GM23248 (cell line): ENCODE measurements at places on chromosomes 5 and 9. TPM values are rescaled to one million over a fixed set of nuclear protein-coding genes. Genes with fewer than 3 reads are reported as not detected.

Gene FOXD4L5
- total RNA-seq = not detected in 2 replicates

Gene ARHGEF28
- 8.9 and 9.6 TPM in 2 replicates for total RNA-seq

Gene PTPRD
- not detected in 2 replicates for total RNA-seq

Gene IFNA2
- total RNA-seq = not detected in 2 replicates

Gene C5orf58
- total RNA-seq = not detected in 2 replicates

Gene TAS2R1
- total RNA-seq = not detected in 2 replicates

Gene IL5
- total RNA-seq = not detected in 2 replicates

Gene ORM1
- total RNA-seq = not detected in 2 replicates

DNA sequence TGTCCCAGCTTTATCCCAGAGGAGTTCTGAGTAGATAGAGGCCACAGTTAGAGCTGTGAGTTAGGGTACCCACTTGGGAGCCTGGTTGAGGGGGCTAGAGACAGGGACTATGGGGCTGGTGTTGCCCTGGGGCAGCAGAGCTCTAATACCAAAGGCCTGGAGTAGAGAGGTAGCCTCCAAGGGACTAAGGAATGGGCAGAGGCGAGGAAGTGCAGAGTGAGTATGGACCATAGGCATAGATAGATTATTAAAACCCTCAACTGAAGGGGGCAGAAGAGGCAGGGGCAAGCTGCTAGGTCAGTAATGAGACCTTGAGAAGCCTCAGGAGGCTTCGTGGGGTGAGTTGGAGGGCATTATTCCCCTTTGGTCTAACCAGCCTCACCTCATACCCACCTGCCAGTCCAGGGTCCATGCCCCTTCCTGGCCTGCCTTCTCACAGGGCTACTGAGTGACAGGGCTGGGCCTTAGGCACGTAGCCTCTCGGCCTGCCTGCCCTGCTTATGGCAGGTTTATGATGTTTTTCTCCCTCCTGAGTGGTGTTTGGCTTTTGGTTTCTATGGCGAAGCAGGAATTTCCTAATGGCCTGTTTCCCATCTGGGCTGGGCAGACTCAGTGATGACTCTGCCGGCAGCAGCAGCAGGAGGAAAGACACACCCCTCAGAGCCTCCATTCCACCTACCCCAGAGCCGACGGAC is 8.0 kb downstream of the PDLIM4 start:
- no peaks in the 10 kb centered on the region for H3K27me3 ChIP-seq
- peak; percentile 97 for DNase-seq
- H3K4me1 ChIP-seq = peaks cover 70% of the 10 kb centered on the region
- peaks cover 22% of the 10 kb centered on the region; the same call in 1 of the 2 replicates for H3K36me3 ChIP-seq
- H3K27ac ChIP-seq = peak overlapping the region; percentile 93

GRCh38 chr9:27181381-27181780 is 72.4 kb downstream of the TEK start:
- no peaks in the 10 kb centered on the region for H3K36me3 ChIP-seq
- no peaks in the 10 kb centered on the region for H3K27me3 ChIP-seq
- no peak overlapping the region for H3K4me3 ChIP-seq
- H3K27ac ChIP-seq = no peak overlapping the region

DNA sequence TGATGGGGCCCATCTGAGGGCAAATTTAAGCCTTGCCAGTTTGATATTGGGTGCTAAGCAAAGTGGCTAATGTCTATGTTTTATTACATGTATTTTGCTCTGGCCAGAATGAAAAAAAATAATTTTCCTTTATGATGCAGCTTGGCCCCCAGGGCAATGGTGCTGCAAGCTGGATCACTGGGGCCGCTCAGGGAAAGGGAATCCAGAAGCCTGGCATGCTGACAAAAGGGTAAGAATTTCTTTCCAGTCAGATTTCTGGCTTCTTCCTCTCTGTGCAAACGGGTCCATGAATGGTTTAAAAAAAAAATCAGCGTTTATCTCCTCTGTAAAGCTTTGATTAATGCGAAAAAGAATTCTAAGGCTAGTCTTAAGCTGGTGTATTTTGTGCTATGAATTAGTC is 138.4 kb downstream of the MAPKAP1 start:
- H3K36me3 ChIP-seq = no peaks in the 10 kb centered on the region
- DNase-seq = peak; percentile 68
- no peak overlapping the region for H3K4me3 ChIP-seq
- peaks cover 13% of the 10 kb centered on the region for H3K4me1 ChIP-seq
- no peak overlapping the region for H3K27ac ChIP-seq

DNA sequence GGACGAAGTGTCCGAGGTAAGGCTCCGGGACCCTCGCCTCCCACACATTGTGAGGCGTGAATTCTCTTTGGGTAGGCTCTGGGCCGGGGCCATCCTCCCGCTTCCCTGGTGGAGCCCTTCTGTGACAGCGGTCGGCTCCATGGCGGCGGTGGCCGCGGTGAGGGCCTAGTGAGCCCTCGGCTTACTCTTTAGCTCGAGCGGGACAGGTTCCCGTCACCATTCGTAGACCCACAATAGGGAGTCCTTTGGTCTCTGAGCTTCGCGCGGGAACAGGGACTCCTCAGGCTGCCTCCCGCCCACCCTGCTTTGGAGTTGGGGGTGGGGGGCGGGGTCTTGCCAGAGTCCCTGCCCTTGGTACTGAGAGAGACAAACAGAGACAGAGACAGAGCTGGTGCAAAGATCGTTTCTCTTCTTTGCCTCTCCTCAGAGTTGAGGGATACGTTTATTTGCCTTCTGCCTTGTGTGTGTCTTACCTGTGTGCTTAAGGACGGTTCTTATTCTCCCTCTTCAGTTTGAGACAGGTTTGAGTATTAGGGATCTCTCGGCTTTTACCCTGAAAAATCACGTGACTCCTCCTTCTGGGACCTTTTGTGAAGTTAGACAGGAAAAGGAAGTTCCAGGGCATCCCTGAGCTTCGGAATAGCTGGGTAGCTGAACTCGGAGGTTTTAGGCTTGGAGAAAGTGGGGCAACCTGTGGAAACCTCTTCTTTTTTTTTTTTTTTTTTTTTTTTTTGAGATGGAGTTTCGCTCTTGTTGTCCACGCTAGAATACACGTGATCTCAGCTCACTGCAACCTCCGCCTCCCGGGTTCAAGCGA is 833 bp downstream of the ANKHD1 start:
- no peaks in the 10 kb centered on the region for H3K36me3 ChIP-seq
- peak overlapping the region; percentile 95 for H3K4me3 ChIP-seq
- peak; percentile 71 for DNase-seq
- 0 out of 2 replicates have a peak, but pooled peaks cover 7% of the 10 kb centered on the region for H3K4me1 ChIP-seq
- peak overlapping the region; percentile 77 for H3K27ac ChIP-seq
- no peaks in the 10 kb centered on the region for H3K27me3 ChIP-seq

DNA sequence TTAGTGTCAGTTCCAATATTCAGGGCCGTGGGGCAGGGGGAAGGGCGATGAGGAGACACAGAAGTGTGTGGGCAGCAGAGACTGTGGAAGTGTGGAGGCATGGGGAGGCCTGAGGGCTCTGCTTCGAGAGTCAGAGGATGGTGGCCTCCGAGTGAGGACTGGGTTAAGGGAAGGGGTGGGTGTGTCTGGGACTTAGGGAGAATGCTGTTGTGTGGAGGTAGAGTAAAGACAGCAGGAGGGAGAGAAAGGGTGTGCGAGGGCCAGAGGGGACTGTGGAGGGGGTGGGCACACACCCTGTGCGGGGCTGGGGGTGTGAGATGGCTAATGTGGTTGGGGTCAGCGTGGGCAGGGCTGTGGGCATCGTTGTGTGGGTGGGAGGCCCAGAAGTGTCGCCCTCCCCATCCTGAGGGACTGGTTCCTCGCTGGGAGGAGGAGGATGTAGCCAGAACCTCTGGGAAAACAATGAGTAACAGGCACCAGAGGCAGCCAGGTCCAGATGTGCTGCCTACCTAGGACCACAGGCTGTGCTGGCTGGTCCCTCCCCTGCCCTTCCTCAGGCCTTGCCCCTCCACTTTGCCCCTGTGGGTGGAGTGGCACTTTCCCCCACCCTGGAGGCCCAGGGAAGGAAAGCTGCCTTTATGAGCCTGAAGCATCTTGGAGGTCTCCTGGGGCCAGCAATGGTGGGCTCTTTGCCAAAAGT is 4.2 kb downstream of the USP20 start:
- H3K36me3 ChIP-seq = no peaks in the 10 kb centered on the region
- DNase-seq = peak; percentile 34
- H3K4me1 ChIP-seq = peaks cover 28% of the 10 kb centered on the region
- peak overlapping the region; percentile 69 for H3K27ac ChIP-seq

DNA sequence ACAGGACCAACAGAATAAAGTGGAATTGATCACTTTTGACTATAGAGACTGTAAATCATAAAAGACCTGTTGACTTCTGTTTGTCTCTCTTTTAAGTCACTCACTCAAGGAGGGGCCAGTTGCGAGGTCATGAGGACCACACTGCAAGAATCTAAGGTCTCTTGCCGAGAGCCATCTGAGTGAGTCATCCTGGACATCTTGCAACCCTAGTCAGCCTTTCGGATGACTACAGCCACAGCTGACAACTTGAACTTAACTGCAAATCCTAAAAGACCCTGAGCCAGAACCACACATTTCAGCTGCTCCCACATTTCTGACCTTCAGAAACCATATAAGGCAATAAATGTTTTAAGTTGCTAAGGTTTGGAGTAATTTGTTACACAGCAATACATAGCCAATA is 129.7 kb upstream of the RAD23B start:
- DNase-seq = peak; percentile 52
- no peaks in the 10 kb centered on the region; the same call in 1 of the 2 replicates for H3K27me3 ChIP-seq
- no peaks in the 10 kb centered on the region for H3K4me1 ChIP-seq
- H3K4me3 ChIP-seq = no peak overlapping the region

GRCh38 chr9:4297786-4298254 is 2.0 kb downstream of the GLIS3 start:
- no peaks in the 10 kb centered on the region for H3K27me3 ChIP-seq
- DNase-seq = peak; percentile 81
- H3K4me3 ChIP-seq = peak overlapping the region; percentile 95
- H3K27ac ChIP-seq = peak overlapping the region; percentile 97
- no peaks in the 10 kb centered on the region for H3K36me3 ChIP-seq

- H3K36me3 ChIP-seq = no peaks in the 10 kb centered on the region
- H3K27ac ChIP-seq = no peak overlapping the region
- no peak for DNase-seq
- peaks cover 6% of the 10 kb centered on the region for H3K4me1 ChIP-seq
- no peak overlapping the region for H3K4me3 ChIP-seq
- H3K27me3 ChIP-seq = no peaks in the 10 kb centered on the region
Measured at GRCh38 chr9:115781070-115781736, 372.4 kb upstream of the PAPPA start.

GRCh38 chr9:20929276-20929675 is 102.2 kb downstream of the HACD4 start:
- no peak overlapping the region for H3K27ac ChIP-seq
- H3K4me3 ChIP-seq = no peak overlapping the region
- peaks cover 8% of the 10 kb centered on the region; the same call in 1 of the 2 replicates for H3K36me3 ChIP-seq
- no peaks in the 10 kb centered on the region for H3K4me1 ChIP-seq
- DNase-seq = no peak
- no peaks in the 10 kb centered on the region for H3K27me3 ChIP-seq

GRCh38 chr5:76230711-76231285 is 147.6 kb downstream of the SV2C start:
- H3K4me1 ChIP-seq = no peaks in the 10 kb centered on the region
- DNase-seq = no peak
- H3K27ac ChIP-seq = no peak overlapping the region
- H3K4me3 ChIP-seq = no peak overlapping the region
- H3K27me3 ChIP-seq = no peaks in the 10 kb centered on the region

DNA sequence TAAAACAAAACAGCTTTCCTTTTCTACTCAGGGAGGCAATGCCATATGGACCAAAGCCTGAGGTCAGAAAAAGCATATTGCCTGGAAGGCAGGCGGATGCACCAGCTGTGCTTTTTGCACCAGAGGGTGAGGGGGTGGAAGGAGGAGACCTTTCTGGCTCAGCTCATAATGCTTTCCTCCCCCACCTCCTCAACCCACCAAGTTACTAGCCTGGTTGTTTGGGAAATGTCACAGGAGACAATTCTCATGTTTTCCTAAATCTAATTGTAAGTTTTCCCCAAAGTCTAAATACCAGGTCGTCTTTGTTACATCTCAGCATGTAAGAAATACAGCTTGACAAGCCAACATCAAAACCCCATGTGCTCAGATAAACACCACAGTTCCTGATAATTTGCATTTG is 72.6 kb upstream of the DMRTA1 start:
- no peak overlapping the region for H3K27ac ChIP-seq
- no peaks in the 10 kb centered on the region for H3K36me3 ChIP-seq
- no peaks in the 10 kb centered on the region for H3K27me3 ChIP-seq
- no peak overlapping the region for H3K4me3 ChIP-seq
- no peaks in the 10 kb centered on the region for H3K4me1 ChIP-seq
- DNase-seq = no peak

GRCh38 chr9:84785792-84786547 is 116.4 kb downstream of the NTRK2 start:
- H3K4me1 ChIP-seq = no peaks in the 10 kb centered on the region
- H3K4me3 ChIP-seq = no peak overlapping the region
- no peaks in the 10 kb centered on the region; the same call in none of the 2 replicates for H3K27me3 ChIP-seq
- no peak overlapping the region for H3K27ac ChIP-seq
- no peaks in the 10 kb centered on the region for H3K36me3 ChIP-seq
- no peak for DNase-seq

DNA sequence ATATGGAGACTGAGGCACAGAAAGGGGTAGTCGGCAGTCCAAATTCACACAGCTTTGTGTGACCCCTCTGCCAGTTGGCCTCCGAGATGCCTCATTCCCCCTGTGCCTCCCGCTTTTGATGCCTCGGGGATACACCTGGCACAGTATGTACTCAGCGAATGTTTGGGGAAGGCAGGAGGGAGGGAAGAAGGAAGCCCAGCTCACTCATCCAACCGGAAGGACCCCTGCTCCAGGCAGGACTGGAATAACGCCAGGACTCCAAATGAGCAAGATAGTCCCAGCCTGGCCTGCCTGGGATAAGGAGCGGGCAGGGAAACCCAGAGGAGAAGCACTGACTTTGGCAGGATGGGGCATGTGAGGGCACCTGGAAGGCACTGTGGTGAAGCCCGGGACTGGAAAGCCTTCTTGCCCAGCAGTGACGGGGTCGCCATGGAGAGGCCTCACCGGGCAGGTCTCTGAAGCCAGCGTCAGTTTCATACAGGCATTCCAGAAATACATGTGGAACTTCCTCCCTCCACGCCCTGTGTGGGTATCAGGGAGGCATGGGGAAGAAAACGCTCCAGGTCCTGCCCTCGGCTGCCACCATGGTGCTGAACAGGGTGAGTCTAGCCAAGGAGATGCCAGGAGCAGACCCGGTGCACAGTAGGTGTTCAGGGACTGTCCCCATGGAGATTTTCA is 20.3 kb downstream of the LMX1B start:
- H3K4me3 ChIP-seq = no peak overlapping the region
- no peak overlapping the region for H3K27ac ChIP-seq
- H3K36me3 ChIP-seq = no peaks in the 10 kb centered on the region
- H3K4me1 ChIP-seq = no peaks in the 10 kb centered on the region

GRCh38 chr5:146248561-146248960 is 45.2 kb downstream of the RBM27 start:
- H3K4me1 ChIP-seq = no peaks in the 10 kb centered on the region
- no peaks in the 10 kb centered on the region for H3K27me3 ChIP-seq
- no peak for DNase-seq
- H3K4me3 ChIP-seq = no peak overlapping the region
- H3K36me3 ChIP-seq = peaks cover 18% of the 10 kb centered on the region

DNA sequence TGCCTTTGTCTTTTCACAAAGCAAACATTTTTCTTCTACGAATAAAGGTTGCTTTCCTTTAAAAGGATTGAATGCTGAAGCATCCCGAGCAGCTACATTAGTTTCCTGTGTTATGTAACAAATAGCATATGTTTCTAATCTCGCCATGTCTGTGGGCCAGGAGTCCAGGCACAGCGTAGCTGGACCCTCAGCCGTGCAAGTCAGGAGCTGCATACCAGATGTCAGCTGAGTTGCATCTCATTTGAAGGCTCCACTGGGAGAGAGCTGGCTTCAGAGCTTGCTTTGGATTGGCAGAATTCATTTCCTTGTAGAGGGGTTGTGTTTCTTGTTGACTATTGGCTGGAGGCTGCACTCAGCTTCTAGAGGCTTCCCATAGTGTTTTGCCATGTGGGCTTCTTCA is 16.0 kb upstream of the GOLPH3 start:
- no peaks in the 10 kb centered on the region for H3K36me3 ChIP-seq
- H3K27me3 ChIP-seq = no peaks in the 10 kb centered on the region
- H3K4me3 ChIP-seq = no peak overlapping the region
- peak; percentile 54 for DNase-seq
